ENCODE measurements at places on chromosomes 4 and X.

GRCh38 chr4:20096911-20097310 is 154.8 kb upstream of the SLIT2 start:
- DNase-seq: no peak

GRCh38 chr4:48270951-48271473 is 1.4 kb upstream of the TEC start:
- DNase-seq: no peak

- DNase-seq: no peak
Measured at GRCh38 chr4:98290511-98290910, 29.3 kb downstream of the RAP1GDS1 start.

GRCh38 chr4:185794637-185795036 is 17.4 kb downstream of the SORBS2 start:
- DNase-seq: no peak

GRCh38 chrX:153778181-153778580 is 2.7 kb upstream of the SRPK3 start:
- DNase-seq: peak; percentile 57

GRCh38 chrX:149910178-149910695 is 19.1 kb upstream of the HSFX4 start:
- no peak for DNase-seq

Measured in pancreas (tissue), 10 donors.